Activated CD4-positive, CD25-positive, alpha-beta regulatory T cell (primary cell): ENCODE measurements at places on chromosomes 4 and X.

DNA sequence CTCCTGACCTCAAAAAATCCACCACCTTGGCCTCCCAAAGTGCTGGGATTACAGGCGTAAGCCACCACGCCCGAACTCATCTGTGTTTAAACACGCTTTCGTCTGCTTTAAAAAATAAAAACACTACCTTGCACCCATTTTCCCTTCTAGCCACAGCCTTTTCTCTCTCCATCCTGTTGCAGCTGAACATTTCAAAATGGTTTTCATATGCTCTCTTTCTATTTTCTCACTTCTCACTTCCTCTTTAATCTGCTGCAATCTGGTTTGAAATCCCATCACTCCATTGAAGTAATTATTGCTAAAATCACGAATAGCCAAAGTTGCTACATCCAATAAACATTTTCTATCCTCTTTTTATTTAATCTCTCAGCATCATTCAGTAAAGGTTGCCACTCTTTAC is 70.0 kb downstream of the DCHS2 start:
- DNase-seq, result no peak

DNA sequence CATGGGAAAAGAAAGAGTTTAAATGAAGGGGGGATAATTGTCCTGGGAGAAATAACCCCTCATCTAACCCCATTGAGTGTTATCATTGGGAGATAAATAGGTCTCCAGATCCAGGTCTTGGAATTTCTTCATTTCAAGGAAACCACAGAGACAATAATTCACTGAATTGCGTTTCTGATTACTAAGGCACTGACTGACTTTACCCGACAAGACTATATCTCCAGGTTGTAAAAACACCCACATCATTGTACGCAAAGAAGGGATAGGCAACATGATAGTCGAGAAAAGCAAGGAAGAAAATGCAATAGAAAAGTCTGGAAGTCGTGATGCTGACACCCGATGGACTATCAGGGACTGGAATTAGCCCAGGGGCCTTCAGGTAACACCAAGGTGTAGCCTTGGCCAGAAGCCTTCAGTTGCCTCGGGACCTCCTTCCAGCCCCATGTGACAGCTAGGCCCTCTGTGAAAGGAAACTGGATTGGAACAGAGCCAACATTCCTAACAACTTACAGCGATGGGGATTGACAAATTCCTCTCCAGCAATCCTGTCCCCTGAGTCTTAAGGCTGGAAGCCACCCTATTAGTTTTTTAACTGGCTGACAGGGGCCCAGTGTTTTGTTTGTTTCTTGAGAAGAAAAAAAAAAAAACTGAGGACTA is 46.5 kb upstream of the RAB9B start:
- no peak for DNase-seq

DNA sequence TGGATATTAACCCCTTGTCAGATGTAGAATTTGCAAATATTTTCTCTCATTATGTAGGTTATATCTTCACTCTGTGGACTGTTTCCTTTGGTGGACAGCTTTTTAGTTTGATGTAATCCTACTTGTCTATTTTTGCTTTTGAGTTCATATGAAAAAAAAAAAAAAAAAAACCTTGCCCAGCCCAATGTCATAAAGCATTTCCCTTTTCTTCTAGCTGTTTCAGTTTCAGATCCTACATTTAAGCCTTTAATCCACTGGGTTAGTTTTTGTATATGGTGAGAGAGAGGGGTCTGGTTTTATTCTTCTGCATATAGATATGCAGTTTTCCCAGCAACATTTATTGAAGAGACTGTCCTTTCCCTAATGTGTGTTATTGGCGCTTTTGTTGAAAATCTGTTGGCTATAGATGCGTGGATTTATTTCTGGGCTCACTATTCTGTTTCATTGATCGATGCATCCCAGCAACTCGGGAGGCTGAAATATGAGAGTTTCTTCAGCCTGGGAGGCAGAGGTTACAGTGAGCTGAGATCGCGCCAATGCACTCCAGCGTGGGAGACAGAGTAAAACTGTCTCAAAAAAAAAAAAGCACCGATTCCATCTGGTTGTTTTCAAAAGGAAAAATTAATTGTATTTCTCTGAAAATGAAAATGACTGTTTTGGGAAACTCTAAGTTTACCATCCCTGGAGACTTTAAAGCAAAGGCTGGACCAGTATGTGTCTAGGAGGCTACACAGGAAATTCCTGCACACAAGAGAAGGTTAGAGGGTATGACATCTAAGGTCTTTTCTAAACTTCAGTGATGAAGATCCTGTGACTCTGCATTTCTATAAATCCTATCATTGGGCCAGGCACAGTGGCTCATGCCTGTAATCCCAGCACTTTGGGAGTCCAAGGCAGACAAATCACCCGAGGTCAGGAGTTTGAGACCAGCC is 35.6 kb downstream of the STEEP1 start:
- no peak for DNase-seq

- no peak for DNase-seq
These were observed 146.4 kb downstream of the VEGFC start for GRCh38 chr4:176646311-176646710.

GRCh38 chrX:2485789-2486345 is 14.9 kb downstream of the DHRSX start:
- no peak for DNase-seq

- DNase-seq, result no peak
These were observed 116.2 kb downstream of the AFAP1 start for GRCh38 chr4:7823416-7823824.

GRCh38 chr4:110020139-110020538 is 107.5 kb downstream of the EGF start:
- DNase-seq, result no peak

DNA sequence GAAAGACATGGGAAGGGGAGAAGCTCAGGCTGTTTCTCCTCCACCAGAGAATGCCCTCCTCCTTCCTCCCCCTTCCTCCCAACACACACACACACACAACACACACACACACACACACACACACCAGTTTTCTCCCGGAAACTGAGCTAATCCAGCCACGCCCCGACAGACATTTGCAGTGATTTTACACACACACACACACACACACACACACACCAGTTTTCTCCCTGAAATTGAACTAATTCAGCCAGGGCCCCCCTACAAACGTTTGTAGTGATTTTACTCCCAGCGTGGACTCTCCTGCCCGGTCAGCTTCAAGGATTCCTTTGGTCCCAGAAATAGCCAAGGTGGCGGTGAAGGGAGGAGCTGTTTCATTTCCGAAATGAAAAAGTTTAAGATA is 32.9 kb upstream of the STX18 start:
- DNase-seq, result no peak

- DNase-seq, result no peak
These were observed 35.7 kb upstream of the DRD5 start for GRCh38 chr4:9745782-9746181.

DNA sequence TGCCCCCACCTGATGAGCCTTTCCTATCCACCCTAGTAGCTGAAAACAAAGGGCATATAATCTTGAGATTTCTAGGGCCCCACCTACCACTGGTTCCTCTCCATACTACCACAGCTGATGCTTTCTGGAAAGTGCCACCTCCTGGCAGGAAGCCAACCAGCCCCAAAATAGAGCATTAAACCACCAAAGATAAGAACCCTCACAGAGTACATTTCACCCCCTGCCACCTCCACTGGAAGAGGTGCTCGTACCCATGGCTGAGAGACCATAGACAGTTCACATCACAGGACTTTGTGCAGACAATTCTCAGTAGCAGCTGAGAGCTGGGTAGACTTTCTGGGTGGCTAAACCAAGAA is 94.1 kb downstream of the IRS4 start:
- no peak for DNase-seq

- DNase-seq, result no peak
These were observed 21.6 kb downstream of the ADD1 start for GRCh38 chr4:2865196-2865780.

- DNase-seq, result no peak
These were observed 49.6 kb downstream of the ZFYVE28 start for GRCh38 chr4:2368746-2369437.

DNA sequence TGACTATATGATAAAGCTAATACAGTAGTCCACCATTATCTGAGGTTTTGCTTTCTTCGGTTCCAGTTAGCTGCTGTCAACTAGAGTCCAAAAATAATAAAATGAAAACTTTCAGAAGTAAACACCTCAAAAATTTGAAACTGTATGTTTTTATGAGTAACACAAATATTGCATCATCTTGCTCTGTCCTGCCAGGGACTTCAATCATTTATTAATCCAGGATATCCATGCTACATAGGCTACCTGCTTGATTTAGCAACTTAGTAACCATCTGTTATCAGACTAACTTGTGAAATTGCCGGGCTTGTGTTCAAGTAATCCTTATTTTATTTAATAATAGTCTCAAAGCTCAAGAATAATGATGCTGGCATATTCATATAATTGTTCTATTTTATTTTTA is 1537.8 kb upstream of the PABPC4L start:
- DNase-seq, result no peak

DNA sequence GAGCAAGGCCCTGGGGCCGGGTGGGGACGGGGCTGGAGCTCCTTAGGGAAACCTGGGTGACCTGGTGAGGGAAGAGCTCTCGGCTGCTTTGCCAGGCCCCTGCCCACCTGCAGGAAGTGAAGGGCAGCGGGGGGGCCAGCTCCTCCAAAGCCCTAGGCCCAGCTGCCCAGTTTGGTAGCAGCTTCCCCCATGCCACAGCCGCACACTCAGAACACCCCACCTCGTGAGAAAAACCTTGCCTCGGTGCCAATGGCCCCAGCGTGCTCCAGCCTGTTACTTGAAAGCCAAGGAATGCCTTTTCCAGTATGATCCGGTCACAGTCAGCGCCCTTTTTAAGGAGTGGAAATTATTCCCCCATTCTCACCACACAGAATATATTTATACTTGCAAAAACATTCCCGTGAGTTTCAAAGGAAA is 38.3 kb downstream of the ACOX3 start:
- DNase-seq, result no peak

- DNase-seq, result no peak
These were observed 565 bp upstream of the ZNF41 start for GRCh38 chrX:47483306-47484268.

DNA sequence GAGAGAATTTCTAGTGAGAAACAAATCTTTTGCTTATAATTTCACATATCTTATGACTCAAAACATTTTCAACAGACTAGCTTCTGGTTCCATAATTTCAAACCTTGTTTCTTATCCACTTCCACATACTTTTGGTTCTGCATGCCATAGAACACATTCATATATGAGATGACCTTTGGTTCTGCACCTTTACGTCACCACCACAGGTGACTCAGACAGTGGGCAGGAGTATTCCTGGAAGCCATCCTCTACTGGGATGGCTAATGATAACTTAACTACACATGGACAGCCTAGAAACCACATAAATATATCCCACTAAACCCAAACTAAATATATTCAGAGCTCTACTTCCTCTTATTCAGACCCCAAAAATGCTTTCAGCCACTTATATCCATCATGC is 133.3 kb downstream of the DCK start:
- DNase-seq, result no peak

- no peak for DNase-seq
These were observed 250.4 kb downstream of the GPM6A start for GRCh38 chr4:175561696-175562095.

DNA sequence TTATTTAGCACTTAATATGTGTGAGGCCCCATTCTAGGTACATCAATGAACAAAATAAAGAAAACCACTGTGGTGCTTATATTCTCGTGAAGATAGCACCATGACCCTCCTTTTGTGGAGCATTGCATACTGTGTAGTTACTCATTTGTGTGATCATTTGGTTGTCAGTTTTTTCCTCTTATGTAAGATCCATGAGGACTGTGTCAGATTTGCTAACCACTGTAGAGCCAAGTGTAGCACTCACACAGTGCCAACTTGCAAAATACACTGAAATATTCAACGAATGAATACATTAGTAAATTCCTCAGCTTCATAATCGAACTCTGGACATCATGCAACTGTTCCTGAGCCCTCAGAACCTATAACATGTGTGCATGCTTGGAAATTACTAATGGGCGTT is 29.5 kb upstream of the SETD7 start:
- no peak for DNase-seq

DNA sequence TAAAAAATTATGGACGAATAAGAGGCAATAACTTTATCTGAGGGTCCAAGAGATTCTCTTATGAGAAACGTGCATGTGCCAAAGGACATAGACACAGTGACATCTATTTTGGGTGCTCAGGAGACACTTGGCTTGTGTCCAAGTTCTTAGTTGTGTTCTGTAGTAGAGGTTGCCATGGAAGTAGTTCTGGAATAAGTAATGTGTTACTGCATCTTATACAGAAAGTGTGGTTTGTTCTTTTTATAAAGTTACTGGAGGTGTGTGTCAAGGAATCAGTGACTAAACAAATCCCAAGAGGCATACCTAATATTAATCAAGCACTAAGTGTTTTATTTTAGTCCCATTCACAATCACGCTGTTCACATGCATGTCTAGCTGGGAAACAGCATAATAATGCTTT is 305.7 kb downstream of the ARHGAP24 start:
- no peak for DNase-seq

DNA sequence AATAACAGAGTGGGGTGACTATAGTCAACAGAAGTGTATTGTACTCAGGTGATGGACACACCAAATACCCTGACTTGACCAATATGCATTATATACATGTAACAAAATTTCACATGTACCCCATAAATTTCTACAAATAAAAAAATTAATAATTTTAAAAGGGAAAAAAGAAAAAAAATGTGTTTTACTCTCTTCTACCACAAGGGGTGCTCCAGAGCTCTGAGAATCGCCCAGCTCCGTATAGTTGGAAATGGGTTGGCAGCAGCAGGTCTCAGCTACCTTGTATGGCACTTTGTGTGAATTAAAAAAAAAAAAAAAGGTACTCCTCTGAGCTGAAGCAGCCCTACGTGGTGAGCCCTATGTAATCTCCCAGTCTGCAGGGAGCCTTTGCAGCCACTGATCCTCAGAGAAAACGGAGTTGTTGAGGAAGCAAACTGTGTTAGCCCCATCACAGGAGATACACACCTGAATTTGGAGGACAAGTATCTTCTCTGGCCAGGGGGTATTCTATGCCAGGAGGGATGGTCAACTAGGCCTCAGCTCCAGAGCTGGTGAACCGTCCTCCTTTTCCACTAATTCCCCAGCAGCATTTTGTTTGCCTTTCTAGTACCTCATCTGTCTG is 17.2 kb upstream of the POLA1 start:
- no peak for DNase-seq

DNA sequence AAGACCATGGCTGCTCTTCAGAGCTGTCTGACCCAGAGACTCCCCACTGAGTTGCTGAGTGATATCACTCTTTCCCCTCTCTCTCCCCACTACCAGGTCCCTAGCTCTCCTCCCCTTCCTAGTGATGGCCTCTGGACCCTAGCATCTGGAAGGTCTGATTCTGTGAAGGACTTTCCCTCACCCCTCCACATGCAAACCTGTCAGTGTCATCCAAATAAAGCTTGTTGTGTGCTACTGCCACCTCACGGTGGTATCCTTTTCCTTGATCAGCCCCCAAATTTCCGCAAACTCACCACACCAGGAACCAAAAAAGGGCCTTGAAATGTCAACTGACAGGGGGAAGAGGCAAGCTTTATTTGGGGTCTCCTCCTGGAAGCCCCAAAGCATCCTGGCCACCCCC is 500.2 kb downstream of the IDS start:
- no peak for DNase-seq

DNA sequence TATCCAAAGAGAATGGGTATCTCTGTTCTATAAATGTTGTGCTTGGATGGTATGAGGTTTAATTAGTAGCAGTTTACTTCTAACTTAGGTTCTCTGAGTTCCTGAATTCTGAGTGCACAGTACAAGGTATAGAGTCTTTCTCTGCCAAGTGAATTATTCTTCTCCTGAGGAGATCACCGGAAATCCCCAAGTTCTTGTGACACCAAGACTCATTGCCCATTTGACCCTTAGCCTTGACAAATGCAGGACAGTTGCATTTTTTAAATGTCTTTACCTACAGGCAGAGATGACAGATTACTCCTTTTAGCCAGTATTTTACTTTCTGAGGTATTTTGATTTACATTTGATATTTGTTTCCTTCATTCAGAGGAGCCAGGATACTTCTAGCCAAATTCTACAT is 72.9 kb downstream of the MAOA start:
- no peak for DNase-seq
